ENCODE measurements at places on chromosomes 12 and 14.
A peak's percentile ranks its signal among the peaks of the same experiment; 100 is the strongest.

DNA sequence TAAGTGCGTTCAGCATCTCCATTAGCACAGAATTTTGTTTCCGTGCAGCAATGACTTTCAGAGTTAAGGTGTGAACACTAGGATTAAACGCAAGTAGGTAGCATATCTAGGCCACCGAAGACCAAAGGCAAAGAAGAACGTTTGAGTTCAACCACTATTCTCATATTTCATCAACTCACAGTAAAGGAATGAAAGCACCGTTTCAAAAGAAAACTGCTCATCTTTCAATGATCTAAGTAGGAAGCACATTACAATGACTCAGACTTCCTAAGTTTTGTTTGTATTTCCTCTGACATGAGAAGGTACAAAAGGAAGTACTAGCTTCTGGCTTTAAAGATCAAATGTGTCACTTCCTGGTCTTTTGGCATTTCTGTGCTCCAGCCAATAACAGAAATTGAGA, 57.6 kb downstream of the ACADS start:
- peak; percentile 35 for DNase-seq

DNA sequence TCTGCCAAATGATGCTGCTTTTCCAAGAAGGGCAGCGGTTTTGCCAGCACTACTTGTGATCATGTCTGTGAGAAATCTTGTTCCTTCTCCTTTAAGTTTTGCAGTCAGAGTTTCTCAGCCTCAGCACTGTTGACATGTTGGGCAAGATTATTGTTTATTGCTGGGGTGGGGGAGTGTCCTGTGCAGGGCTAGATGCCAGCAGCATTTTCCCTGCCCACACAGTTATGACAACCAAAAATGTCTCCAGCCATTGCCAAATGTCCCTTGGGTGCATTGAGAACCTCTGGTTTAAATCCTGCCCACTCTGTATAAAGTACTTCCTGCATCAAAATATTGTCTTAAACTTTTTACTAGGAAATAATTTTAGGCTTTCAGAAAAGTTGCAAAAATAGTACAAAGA, 20.0 kb downstream of the TMEM132C start:
- DNase-seq = no peak

GRCh38 chr14:94051115-94051514, 25.0 kb downstream of the OTUB2 start:
- DNase-seq = peak; percentile 24

DNA sequence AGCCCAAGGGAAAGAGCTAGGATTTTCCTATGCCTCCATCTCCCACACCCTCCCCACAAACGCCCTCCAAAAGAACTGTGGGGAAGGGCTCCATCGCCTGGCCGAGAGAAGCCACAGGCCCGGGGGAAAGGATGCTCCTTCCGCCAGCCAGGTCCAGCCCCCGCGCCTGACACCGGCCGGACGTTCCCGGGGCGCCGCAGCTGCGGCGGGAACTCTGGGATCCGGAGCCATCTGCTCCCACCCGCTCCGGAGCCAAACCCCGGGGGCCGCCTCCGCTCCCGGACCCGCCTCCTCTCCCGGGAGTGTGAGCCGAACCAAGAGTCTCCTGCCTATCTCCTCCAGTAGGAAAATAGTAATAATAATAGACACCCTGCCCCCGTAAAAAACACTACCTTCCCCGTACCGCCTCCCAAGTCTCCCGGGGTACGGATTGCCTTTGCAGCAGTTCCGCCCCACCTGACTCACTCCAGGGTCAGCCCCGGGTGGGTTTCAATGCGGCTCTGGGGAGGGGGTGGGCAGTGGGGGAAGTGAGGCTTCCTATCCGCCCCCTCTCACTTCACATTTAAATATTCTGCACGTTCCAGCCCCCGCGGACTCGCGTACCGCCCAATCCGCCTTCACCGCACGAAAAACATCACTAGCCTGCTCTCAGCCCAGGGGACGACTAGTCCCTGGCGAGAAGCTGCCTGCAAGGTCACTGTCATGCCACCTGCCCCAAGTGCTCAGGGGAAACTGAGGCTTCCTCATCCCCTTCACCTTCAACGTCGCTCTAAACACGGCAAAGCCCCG, 2.4 kb downstream of the AGAP2 start:
- no peak for DNase-seq

DNA sequence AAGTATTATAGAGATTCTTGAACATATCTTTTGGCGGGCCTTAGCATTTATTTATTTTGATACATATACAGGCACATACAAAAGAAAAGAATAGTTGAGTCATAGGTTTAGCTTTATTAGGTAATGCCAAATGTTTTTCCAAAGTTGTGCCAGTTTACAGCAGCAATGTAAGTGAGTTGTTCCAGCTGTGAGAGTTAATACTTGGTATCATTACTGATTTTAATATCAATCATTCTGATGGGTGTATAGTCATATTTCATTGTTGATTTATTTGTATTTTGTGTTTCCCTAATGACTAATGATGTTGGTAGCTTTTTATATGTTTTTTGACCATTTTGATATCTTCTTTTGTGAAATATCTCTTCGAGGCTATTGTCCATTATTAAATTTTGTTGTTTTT, 122.4 kb downstream of the MIPOL1 start:
- DNase-seq = no peak
